ENCODE measurements at places on chromosomes 3 and 15. TPM values are rescaled to one million over a fixed set of nuclear protein-coding genes. Genes with fewer than 3 reads are reported as not detected.

Gene CD80
- total RNA-seq: 1.3 TPM

Gene ZSCAN2
- 5.4 TPM for total RNA-seq

GRCh38 chr3:112973325-112974177 is 1.4 kb downstream of the CD200R1 start:
- DNase-seq: no peak

GRCh38 chr15:83571820-83572707 is 81.9 kb upstream of the ADAMTSL3 start:
- DNase-seq: no peak

- DNase-seq: peak; percentile 91
Measured at GRCh38 chr3:141487521-141488252, 860 bp downstream of the RASA2 start.

DNA sequence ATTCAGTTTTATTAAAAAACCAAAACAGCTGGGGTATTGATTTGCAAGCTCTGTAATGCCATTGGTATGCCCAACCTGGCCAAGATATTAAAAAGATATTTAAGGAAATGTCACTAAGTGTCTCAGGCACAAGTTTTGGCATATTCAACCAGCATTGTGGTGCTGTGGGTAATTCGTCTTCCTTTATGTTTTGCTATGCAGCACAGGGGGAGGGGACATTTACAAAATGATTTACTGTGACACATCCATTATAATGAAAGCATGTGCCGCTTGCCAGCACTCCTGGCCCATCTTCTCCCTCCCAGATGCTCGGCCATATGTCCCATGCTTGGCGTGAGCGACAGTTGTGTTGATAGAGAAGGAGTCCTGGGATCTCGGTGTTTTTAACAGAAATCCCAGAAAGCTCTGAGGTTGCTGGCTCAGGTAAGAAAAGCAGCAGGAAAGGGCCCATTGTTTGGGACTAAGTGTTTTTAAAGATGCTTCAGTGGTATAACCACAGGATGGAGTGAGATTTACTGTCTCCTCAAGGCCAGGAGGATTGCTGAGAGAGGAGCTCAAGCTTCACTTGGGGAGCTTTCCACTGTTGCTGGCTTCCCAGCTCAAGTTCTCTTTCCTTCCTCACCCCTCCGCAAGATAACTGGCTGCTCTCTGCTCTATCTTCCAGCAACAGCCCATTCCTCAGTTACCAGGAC is 158.2 kb upstream of the TSC22D2 start:
- no peak for DNase-seq

GRCh38 chr15:71610728-71611552 is 199.4 kb upstream of the NR2E3 start:
- DNase-seq: no peak

GRCh38 chr3:120983841-120984240 is 75.8 kb downstream of the STXBP5L start:
- DNase-seq: no peak

DNA sequence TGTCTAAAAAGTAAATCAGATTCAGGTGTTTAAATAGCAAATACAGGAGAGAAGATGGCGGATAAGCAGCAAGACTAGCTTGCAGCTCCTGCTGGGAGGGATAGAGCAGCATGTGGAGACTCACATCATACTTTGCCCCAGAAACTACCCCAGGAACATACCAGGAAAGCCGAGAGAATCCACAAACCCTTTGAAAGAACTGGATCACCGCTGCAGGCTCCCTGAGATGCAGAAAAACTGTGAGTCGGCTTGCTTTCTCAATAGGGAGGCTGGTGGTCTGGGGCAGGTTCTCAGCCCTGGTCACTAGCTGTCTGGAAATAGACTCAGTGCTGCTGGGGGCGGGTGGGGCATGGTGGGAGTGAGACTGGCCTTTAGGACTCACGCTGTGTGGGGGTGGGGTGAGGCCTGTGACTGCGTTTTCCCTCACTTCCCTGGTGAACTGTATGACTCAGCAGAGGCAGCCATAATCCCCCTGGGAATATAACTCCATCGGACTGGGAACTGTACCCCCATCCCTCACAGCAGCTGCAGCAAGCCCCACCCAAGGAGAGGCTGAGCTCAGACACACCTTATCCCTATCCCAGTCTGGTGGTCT is 142.8 kb downstream of the CNTN6 start:
- no peak for DNase-seq

DNA sequence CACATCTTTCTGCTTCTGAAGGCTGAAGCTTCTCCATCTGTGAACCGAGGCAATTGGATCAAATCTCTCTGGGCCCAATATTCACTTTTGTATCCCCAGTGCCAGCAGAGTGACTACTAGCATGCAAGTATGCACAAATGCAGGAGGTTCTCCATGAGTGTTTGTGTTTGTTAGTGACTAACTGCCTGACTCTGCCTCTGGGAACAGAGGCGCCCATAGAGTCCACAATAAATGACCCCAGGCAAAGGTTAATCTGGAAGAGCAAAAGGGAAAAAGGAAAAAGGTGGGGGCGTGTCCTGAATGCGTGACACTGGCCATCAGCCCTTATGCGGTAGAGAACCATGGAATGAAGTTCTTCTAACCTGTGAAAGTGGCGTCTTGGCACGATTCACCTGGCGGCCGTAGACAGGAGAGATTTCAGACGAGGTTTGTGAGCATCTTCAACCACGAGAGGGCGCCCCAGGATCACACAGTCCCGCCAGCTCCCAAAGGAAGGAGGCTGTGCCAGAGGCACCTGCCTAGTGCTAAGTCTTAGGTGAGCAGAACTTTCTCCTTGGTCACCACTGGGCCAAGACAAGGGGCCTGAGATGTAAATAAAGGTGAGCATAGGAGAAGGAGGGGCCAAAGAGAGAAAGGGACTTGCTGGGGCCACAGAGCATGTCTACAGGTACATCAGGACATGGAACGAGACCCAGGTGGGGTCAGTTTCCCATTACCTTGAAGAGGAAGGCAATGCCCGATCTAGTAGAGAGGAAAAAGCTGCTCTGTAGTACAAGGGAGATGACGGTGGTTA is 44.2 kb downstream of the RBPMS2 start:
- DNase-seq: peak; percentile 90

DNA sequence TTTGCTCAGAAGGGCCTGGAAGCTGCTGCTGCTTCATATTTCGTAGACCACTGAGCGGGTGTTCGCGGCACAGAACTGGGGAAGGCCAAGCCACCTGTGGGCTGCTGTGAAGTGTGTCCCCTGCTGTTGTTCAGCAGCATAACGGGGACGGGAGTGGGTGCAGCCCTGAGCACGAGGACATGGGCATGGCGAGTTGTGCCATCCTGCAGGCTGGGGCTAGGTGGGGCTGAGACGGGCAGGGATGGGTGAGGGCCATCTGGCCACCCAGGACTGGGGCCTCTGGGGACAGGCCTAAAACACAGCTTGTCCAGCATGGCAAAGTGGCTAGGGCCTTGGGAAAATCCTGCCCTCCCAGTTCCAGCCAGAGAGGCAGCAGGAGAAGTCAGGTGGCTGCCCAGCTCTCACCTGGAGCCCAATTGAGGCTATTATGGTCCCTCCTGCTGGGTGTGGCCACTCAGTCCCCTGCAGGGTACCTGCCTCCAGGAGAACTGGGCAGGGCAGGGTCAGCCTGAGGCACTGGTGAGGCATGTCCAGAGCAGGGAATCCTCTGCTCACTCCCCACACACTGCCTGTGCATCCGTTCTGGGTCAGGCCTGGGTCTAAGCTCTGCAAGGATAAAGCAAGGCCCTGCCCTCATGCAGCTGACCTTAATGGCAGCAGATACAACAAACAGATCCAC is 29.5 kb downstream of the CFAP100 start:
- DNase-seq: no peak

GRCh38 chr3:111668326-111668725 is 73.2 kb upstream of the ZBED2 start:
- no peak for DNase-seq

DNA sequence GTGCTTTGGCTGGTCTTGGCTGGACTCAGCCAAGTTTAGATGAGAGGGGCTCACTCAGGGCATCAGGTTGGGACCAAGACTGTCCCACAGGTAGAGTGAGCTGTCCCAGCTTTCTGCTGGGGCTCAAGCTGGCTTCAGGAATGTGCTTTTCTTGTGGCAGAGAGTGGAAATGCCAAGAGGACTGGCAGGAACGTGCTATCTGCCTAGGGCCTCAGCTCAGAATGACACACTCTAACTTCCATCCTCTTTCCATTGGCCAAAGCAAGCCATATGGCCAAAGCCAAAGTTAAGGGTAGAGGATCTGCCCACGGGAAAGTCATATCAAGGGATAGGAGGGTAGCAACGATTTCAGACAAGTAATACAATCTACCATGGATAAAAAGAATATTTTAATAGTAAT is 178.8 kb downstream of the ABHD5 start:
- DNase-seq: no peak

DNA sequence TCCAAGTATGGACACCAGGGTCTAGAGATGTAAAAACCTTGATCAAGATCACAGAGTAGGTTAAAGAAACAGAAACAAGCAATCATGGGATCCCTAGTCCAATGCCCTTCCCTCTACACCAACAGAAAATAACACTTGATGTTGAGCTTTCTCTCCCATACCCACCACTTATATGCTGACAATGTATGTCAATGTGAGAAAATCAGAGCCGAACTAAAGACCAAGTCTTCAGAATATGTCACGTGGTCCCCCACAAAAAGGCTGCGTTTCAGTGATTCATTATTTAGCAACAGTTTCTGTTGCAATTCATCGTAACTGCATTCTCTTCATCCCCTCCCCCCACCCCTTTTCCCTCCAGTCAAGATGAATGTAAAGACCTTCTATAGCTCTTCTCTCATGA is 278.9 kb upstream of the STT3B start:
- DNase-seq: no peak

GRCh38 chr15:68990992-68991500 is 23.4 kb upstream of the NOX5 start:
- DNase-seq: no peak

- DNase-seq: no peak
Measured at GRCh38 chr15:66773129-66773873, 71.3 kb downstream of the SMAD6 start.

- DNase-seq: no peak
Measured at GRCh38 chr15:82677720-82678323, 30.7 kb upstream of the CPEB1 start.

DNA sequence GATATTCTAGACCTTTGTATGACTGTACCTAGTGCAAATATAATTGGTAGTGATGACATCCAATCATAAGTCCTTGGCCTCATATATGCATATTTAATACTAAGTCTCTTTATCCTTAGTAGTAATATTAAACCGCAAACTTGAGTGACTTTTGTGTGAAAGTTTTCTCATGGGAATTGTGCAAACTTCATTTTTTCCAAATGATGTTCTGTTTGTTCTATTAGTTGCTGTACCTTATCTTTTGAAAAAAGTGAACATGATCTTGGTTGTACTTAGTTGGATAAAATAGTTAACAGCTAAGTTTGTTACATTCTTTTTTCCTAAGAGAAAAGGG is 43.2 kb downstream of the TMEM45A start:
- no peak for DNase-seq

DNA sequence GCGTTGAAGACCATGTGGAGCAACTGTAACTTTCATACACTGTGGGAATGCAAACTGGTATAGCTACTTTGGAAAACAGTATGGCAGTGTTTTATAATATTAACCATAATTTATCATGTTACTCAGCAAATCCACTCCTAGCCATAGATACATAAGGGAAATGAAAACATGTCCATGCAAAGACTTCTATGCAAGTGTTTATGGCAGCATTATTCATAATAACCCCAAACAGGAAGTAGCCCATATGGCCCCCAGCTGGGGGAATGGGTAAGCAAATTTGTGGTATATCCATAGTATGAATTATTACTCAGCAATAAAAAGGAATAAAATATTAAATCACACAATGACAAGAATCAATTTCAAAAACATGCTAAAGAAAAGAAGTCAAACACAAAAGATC is 23.0 kb upstream of the GATA2 start:
- DNase-seq: no peak

GRCh38 chr15:37791693-37792092 is 142.7 kb upstream of the TMCO5A start:
- DNase-seq: no peak
